ENCODE measurements at places on chromosomes 12 and 14. TPM values are rescaled to one million over a fixed set of nuclear protein-coding genes. Genes with fewer than 3 reads are reported as not detected.

Gene CLEC4E
- total RNA-seq, result not detected

- H3K4me3 ChIP-seq, result no peak overlapping the region
- no peaks in the 10 kb centered on the region for H3K4me1 ChIP-seq
- H3K36me3 ChIP-seq, result peaks cover 3% of the 10 kb centered on the region
- no peak for DNase-seq
- H3K27me3 ChIP-seq, result no peaks in the 10 kb centered on the region
These were observed 12.1 kb downstream of the SPTSSA start for GRCh38 chr14:34449819-34450541.

Gene GPD1
- total RNA-seq, result not detected

DNA sequence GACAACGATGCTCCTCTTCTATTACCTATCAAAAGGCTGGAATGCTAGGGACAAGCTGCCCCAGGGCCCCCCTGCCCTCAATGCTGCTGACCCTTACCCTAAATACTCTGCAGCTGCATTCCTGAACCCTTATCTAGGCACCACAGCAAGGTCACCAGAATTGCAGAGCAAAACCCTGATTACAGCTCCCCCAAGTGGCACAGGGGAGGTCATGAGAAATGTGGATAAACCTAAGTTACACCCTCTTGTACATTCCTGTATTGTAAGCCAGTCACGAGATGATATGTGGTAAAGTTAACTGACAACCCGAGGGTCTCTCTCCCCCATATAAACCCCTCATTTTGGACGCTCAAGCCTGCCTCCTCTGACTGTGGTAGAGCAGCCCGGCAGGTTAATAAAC is 411.8 kb upstream of the STXBP6 start:
- no peaks in the 10 kb centered on the region for H3K27me3 ChIP-seq
- H3K4me1 ChIP-seq, result no peaks in the 10 kb centered on the region
- H3K27ac ChIP-seq, result no peak overlapping the region
- no peak for DNase-seq

DNA sequence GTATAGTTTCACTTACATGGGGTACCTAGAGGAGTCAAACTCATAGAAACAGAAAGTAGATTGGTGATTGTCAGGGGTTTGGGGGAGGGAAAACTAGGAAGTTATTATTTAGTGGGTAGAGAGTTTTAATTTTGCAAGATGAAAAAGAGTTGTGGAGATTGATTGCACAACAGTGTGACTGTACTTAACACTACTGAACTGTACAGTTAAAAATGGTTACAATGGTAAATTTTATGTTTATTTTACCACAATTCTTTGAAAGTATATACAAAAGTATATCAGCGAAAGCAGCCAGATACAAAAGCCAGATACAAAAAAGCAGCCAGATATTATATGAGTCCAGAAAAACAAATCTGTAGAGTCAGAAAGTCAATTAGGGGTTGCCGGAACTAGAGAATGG is 247.6 kb downstream of the IPO8 start:
- H3K27me3 ChIP-seq, result no peaks in the 10 kb centered on the region
- no peak overlapping the region for H3K27ac ChIP-seq
- H3K4me3 ChIP-seq, result no peak overlapping the region
- H3K4me1 ChIP-seq, result no peaks in the 10 kb centered on the region
- no peaks in the 10 kb centered on the region for H3K36me3 ChIP-seq

Data from fibroblast of lung (primary cell).